Stimulated activated CD4-positive, alpha-beta T cell treated with anti-CD3 and anti-CD28 coated beads, TNF-alpha, amount 100 ng/mL, for 1 hour (primary cell): ENCODE measurements at places on chromosomes 11 and 22.

DNA sequence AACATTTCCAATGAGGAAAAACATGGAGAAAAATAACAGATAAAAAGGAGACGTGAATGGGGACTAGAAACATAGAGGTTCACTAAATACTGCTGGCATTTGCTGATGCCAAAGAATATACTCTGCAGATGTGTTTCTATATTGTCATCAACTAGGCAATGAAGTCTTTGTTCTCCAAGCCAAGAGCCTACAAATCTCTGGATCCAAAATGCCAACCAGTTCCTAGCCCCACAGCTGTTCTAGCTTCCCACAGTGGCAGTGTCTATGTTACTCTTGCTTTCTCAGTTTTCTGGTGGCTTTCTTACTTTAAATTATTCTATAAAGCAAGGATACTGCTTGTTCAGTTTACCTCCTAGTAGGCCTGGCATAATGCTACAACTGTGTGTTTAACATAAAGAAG is 977.9 kb upstream of the CCDC90B start:
- no peak for DNase-seq

DNA sequence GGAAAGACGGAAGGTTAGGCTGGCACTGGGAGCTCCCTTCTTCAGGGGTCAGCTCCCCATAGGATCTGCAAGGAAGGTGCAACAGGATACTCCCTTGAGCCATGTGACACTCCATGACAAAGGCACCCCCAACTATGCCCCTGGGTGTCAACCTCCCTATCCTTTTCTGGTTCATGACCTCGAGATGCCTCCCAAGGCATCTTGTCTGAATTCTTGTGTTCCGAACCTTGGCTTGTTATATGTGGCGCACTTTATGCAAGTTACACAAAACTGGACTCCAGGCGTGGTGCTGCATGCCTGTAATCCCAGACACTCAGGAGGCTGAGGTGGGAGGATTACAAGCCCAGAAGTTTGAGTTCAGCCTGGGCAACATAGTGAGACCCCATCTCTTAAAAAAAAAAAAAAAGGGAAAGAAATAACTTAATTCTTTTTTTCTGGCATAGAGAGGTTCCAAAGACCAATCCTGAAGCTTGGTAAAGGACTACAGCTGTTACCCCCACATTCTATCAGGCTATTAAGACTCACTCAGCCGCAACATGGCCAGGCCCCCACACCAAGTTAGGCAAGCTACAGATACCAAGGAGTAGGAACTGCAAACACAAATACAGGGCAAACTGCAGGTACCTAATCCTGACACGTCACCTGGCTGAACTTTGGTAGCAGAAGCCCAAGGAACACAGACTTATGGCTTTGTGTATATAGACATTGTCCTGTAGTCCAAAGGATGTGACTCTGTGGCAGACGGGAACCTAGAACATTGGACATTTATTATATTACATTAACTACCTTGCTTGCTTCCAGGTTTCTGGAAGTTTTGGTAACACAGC is 1.4 kb downstream of the C11orf24 start:
- no peak for DNase-seq

- no peak for DNase-seq
Observed at GRCh38 chr22:46575911-46576555, 38.6 kb upstream of the CELSR1 start.

DNA sequence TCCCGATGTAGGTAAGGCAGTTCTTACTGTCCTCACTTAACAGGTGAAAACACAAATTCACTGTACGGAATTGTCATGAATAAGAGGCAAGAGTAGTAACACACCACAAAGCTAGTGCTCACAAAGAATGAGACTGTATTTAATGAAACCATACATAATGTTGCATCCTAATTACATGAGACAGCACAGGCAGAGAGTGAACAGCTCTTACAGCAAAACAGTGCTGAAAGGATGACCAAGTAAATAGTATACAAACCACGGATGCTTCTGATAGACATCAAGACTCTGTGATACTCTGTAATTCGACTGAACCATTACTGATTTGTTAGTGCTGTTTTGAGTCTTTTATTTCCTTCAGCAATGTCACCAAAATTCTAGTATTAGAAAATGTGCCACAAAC is 282.3 kb downstream of the TTC28 start:
- DNase-seq = no peak

- DNase-seq = no peak
Observed at GRCh38 chr11:116650052-116650451, 122.7 kb downstream of the BUD13 start.

DNA sequence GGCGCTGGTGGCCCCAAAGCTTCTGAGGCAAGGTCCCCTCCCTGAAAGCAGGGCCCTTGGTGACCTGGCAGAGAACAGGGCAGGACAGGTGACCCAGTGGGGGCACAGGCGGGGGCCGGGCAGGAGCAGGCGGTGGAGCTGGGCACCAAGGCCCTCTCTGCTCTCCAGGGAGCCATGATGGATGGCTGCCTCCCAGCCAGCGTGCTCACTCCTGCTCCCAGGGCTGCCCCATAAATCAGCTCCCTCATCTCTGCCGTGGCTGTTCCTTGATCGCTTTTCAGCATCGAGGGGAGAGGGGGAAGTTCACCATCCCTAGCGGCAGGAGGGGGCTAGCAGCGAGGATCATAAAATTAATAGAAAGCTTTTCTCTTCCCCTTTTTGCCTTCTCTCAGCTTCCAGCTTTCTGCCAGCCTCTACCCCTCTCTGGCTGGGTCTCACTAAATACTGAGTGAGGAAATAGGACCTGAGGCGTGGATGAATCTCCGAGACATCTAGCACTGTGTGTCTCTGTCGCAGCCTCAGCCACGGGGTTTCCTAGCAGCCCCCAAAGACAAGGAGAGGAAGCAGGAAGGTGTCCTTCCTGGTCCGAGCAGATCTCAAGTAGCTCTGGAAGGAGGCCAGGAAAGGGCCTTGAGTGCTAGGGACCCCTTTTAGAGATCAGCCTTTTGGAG is 22.2 kb upstream of the ELFN2 start:
- DNase-seq = no peak

DNA sequence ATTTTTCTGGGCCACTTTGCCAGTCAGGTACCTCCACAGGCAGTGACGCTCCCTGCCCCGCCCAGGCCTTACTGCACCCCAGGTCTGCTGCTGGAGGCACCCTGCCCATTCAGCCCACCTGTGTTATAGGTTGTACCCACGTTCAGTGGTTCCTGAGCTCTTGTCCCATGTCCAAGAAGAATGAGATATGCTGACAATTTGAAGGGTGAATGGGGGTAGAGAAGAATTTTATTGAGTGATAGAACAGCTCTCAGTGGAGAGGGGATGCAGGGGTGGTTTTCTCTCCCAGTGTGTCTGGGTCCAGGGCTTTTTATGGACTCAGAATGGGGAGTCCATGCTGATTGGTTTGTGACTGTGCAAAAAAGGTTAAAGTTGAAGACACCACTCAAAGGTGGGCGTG is 149.7 kb downstream of the LDLRAD3 start:
- DNase-seq = no peak

- DNase-seq = no peak
Observed at GRCh38 chr11:70633610-70634009, 235.3 kb downstream of the CTTN start.

DNA sequence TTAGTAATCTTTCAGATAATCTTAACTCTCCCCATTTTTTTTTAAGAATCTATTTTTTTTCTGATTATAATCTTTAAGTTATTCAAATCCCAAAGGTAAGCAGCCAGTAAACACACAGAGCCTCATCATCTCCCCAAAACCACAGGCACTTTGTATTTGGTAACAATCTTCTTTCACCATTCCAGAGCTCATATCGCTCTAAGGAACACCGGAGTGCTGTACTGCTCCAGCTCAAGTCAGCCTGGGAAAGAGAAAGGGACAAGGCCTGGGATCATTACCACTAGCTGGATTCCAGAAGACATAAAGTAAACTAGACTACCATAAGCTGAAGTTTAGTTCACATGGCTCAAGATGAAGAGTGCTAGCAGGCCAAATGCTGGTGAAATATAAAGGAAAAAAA is 73.0 kb upstream of the APOA1 start:
- DNase-seq = no peak

DNA sequence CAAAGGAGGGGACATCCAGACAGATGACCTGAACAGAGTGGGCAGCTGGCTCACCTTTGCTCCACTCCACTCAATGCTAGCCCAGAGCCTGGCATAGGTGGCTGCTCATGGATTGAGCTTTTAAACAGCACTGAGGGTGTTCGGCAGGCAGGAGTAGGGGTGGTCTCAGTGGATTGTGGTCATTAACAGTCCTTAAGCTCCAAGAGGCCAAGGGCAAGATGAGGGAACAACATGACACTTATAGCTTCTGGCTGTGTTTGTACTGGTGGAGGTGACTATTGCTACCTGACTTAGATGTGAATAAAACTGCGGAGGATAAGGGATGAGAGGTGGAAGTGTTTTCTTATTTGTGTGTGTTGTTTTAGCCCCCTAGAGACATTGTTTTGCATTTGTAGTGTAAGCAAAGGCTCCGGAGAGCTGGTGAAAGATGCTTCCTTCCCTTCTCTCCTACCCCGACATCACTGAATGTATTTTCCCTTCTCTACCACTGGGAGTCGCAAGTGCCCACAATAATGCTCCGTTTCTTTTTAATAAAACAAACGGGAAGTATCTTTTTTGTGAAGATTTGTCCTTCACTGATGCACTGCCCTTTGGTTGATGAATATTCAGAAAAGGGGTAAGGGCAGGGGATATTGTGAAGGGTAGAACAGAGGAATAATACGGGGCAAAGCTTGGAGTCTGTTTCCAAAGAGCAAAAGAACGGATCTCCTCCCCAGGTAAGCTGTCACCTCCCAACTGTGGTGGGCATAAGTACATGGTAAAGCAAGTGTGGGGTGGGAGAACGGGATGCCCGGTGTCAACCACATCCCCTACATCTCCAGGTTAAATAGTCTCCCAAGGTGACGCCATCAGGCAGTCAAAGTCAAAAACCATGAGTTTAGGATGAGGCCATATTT is 27.5 kb upstream of the MTNR1B start:
- DNase-seq = no peak
